T-helper 22 cell (primary cell): ENCODE measurements at places on chromosomes 6 and 20.

DNA sequence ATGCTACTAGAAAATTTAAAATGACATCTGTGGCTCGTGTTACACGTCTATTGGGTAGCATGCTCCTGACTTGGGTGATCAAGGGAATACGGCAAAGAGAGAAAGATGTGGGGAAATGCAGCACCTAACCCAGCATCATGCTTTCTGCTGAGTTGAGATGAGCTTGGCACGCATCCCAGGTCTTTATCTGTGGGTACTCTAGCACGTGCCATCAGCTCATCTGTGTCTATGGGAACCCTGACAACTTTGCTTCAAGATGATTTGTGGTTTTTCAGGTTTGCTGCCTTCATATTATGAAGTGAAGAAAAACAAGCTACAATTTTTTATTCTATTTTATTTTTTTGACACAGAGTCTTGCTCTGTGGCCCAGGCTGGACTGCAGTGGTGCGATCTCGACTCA is 21.0 kb downstream of the RNASET2 start:
- DNase-seq: no peak

DNA sequence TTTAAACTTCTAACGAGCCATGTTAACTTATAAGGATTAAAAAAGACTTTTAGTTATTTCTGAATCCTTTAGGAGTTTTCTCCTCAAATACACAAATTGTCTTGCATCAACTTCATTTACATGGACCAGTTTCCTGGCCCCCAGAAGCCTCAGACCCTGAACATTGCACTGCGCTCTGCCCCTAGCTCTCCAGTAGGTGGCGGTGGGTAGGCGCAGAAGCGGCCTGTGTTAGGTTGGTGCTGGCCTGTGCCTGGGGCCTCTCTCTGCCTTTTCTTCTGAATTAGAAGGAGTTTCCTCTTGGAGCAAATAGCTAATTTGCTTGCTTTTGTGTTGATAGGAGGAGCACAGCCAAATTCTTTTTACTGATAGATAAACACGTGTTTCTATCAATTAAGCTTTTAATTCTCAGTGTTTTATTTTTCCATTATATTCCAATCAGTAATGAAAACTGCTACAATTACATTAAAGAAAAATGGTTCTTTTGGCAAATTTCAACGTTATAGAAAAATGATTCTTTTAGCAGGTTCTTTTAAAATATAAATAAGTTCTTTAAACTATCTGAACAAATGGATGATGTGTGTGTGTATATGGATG is 44.4 kb downstream of the DTD1 start:
- no peak for DNase-seq

DNA sequence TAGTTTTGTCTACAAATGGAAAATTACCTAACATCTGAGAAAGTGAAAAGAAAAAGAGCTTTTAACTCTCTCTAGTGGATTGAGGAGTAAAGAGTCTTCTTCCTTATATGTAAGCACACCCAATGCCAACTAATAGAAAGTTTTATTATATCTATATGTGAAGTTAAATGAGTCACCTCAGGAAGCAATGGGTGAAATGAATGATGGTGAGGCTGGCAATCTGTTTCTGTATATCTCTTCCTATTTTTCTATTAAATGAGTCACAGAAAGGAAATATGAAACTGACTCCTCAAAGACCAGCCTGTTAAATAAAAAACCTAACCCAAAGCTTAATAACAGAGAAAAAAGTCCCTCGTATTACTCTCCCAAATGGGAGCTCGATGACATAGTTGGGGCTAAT is 71.3 kb downstream of the OTOR start:
- DNase-seq: no peak

- DNase-seq: no peak
Measured at GRCh38 chr6:347232-347631, 44.3 kb upstream of the IRF4 start.

DNA sequence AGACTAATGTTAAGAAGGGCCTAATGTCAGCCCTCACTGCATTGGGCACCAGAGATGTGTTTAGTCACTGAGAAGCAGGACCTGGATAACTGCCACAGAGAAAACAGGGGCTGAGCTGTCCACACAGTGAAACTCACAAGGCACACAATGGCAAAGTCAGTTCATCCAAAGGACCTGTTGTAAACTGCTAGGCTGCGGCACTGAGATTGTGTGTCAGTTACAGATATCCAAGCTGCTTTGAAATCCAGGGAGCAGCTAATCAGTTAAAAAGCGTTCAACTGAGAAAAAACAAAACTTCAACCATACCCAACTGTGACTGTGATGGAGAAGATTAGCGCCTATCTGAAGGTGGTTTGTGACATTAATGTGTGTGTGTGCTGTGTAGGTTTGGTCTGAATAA is 27.8 kb upstream of the TMEM14A start:
- no peak for DNase-seq

- no peak for DNase-seq
Measured at GRCh38 chr6:63507096-63507495, 65.2 kb upstream of the LOC128125822 start.
